ENCODE measurements at places on chromosomes 3 and 15.

GRCh38 chr15:63332367-63333124 is 49.1 kb downstream of the CA12 start:
- DNase-seq, result no peak

GRCh38 chr15:91424001-91424400 is 323.9 kb downstream of the SV2B start:
- no peak for DNase-seq

GRCh38 chr15:90327311-90327710 is 24.8 kb upstream of the ZNF774 start:
- DNase-seq, result no peak

- DNase-seq, result no peak
Observed at GRCh38 chr3:98734735-98735134, 28.4 kb upstream of the ST3GAL6 start.

- no peak for DNase-seq
Observed at GRCh38 chr3:73511571-73512525, 112.9 kb downstream of the PDZRN3 start.

GRCh38 chr3:186162221-186162620 is 53.3 kb upstream of the ETV5 start:
- DNase-seq, result no peak

DNA sequence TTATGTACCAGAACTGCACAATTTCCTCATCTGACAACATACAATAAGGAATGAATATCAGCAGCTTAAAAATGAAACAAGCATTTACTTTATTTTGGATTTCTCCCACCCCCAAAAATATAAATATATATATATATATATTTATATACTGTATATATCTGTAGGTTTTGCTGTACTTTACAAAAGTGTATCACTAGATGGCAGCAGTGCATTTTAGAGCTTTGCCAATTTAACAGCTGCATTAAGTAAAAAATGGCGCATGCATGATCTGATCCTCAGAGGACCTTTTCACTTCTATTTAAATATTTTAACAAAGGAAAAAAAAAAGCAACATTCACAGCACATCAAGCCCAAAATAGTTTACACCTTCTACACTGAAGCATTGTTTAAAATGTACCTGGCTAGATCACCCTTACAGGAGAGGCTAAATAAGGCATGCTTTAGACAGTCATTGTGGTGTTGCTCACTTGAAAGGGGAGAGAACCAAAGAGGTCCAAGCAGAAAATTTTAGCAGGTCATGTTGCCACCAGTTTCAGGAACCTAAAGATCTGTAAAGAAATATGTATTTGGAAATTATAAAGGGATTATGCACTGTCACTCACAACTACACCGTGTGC is 72.6 kb downstream of the NPTN start:
- DNase-seq, result no peak

DNA sequence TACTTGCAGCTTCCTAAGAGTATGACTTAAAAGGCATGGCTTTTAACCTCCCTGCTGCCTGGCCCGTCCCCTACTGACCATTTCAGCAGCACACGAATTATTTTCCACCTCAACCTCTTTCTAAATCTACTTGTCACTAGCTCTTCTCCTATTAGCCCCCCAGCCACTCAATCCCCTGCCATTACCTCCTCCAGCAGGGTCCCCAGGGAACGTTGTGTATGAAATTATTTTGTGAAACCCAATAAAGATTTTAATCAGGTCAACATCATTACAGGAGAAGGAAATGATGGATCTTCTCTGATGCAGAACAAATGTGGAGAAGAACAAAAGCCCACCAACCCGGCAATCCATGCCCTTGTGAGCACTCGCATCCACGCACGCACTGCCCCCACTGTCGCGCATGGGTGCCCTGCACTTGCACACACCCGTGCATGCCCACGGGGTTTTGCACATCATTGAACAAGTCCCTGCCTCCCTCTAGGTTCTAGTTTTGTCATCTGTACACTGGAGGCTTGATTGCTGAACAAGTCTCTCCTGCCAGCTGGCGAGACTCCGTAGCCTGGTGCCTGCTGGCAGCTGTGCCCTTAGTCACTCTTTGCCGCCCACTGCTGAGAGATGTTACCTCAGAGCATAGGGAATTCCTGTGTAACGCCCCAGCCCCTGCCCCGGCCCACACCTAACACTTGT is 51.6 kb downstream of the LINGO1 start:
- DNase-seq, result no peak

GRCh38 chr15:63899193-63899592 is 65.4 kb upstream of the HERC1 start:
- DNase-seq, result no peak

GRCh38 chr3:70861855-70862254 is 549.4 kb upstream of the MDFIC2 start:
- no peak for DNase-seq

- no peak for DNase-seq
Observed at GRCh38 chr15:41919954-41920538, 26.2 kb upstream of the SPTBN5 start.

- DNase-seq, result no peak
Observed at GRCh38 chr3:183253528-183254486, 754 bp downstream of the B3GNT5 start.

DNA sequence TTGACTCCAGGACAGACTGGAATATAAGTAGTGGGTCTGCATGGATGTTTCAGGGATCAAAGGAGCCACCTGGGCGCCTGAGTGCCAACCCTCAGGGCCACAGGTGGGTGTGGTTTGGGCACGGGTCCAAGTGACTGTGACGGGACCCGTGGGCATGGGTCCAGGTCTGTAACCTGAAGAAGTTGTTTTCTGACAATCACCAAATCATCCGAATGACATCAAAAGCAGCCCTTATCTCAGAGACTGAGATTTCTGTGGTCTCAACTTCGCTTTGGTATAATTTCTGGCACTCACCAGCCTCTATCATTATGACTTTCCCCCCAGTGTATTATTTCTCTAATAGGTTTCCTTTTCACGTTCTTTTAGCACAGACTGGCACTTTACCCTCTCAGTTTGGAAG is 24.4 kb downstream of the RLBP1 start:
- DNase-seq, result no peak

DNA sequence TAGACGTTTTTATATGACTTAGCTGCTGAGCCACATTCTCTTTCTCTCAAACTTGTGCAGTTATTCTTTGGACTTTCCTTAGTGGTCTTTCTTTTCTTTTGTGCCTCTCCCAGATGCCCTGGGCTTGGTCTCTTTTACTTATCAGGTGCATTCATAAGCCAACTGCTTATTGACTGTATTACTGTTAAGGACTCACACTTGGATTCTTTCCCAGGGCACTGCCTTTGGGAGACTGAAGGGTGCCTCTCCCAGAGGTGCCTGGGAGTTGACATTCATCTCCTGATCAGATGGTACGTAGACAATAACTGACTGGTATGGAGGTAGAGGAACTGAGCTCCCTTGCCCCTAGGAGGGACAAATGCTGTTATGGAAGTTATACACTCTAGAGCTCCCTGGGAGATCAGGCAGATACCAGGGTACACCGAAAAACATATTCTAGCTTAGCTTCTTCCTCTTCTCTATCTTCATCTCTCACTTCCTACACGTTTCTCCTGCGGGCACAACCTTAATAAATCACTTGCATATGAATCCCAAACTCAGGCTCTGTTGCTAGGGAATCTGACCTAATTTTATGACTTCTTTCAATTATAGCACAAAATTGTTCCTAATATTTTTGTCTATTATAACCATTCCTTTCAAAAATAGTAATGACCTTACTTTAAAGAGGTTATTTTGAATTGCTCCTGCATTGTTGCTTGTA is 24.7 kb downstream of the PARP15 start:
- no peak for DNase-seq

GRCh38 chr3:23966328-23966727 is 21.2 kb downstream of the NR1D2 start:
- DNase-seq, result no peak

All from esophagus squamous epithelium (tissue), 5 donors.